GM23338 (cell line): ENCODE measurements at places on chromosomes 13 and 19.

DNA sequence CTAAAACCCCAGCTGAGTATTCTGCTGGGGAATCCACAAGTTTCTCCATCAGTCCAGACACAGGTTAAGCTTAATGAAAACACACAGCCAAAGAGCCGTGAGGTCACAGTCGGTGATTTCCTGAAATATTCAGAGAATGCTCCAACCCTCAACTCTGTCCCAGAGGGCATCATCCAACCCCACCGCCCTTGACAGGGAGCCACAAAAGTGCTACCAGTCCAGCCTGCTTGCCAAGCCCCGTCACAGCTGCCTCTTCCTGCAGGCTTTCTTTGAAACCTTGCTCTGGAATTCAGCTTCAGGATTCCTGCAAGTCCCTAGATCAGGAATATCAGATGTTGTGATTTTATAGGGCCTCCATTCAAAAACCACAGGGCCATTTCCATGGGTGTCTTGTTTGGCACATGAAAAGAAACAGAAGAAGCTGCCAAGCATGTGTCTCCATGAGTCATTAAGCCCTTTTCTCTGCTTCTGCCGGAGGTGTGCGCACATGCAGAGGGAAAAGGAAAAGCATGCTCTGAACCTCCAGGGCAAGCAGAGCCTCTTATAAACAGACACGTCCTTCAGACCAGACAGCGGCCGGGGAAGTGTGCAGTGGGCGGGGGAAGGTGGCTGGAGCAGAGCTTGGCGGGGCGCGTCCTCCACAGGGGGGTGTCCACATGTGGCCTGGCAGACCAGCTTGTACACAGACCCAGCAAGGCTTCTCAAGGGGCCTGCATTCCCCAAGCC, 164.7 kb downstream of the KATNAL1 start:
- DNase-seq = peak; percentile 28

DNA sequence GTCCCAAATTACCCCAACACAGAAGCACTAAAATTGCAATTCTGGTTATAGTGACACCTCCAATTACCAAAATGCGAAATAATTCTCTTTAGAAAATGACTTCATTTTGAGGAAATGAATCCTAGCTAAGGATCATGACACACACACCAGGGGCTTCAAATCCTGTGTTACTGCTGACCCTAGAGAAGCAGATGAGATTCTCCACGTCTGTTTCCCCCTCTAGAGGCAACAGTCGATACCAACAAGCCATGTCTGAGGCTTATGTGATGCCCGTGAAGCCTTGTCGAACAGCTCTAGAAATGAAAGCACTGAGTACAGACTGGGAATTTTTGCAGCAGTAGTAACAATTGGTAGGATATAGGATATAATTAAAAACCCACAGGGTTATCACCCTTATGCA, 153.6 kb upstream of the TMTC4 start:
- DNase-seq = peak; percentile 70

DNA sequence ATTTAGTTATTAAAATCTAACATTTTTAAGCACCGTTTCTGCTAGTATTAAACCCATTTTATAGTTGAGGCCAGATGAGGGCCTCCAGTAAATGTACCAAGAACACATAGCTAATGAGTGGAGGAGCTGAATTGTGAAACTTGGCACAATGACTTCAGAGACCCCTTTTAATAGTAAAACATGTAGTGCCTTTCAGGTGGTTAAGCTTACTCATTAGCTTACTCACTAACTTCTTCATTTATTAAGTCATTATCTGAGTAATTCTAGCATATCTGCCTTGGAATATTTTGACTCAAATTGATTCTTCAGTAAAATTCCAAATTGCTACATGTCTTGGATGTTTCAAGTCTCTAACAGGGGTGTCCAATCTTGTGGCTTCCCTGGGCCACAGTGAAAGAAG, 735.2 kb downstream of the LIG4 start:
- DNase-seq = no peak

GRCh38 chr13:99892196-99892613, 79.4 kb downstream of the ZIC5 start:
- DNase-seq = peak; percentile 87

DNA sequence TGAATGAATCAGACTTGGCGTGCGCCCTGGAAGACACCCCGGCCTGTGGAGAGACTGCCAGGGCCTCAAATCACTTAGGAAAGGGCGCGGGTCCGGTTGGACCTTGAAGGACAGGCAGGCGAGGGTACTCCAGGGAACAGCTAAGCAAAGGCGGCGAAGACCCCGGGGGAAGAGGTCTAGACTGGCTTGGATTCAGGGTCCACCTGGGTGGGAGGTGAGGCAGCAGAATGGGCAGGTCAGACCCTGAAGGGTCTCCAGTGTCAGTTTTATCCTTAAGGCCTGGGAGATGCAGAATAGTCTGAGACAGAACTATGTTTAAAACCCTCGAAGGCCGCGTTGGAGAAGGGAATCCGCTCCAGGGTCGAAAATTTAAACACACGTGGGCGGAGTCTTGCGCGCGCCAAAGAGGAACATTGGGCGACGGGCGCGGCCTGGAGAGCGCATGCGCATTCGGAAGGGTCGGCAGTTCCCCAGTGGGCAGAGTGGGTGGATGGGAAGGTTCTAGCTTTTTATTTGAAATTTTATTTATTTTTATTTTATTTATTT, 567 bp upstream of the SMG9 start:
- peak; percentile 61 for DNase-seq

GRCh38 chr19:4414800-4415321, 12.4 kb downstream of the CHAF1A start:
- DNase-seq = no peak

- no peak for DNase-seq
Observed at GRCh38 chr19:28934631-28935030, 278.3 kb downstream of the UQCRFS1 start.

DNA sequence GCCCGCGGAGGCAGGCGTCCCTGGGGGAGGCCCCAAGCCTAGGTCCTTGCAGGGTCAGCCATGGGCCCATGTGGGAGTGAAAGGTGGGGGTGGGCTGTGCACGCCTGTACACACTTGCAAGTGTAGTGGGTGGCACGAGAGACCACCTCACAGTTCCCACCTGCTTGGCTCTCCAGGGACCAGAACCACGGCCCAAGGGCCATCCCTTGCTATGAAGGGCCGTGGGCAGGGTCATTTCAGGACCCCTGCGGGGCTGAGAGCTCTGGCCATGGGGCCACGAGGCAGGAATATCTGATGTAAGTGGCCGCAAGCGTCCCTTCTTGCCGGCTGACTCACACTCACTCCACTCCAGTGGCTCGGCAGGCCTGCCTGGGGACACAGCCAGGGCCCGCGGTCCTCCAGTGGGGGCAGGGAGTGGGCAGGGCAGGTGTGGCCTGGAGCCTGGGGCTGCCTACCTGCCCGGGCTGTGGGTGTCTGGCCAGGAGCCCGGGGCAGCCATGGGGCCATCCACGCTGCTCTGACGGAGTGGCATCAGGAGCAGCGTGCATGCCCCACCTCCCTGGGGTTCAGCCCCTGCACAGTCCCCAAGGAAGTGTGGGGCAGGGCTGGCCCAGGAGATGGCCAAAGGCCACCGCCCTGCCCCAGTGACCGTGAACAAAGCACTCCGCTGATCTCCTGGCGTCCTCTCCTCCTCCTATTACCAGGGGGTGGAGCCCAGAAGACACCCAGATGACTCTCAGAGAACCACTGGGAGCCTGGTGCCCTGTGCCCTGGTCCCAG, 8.6 kb upstream of the MKNK2 start:
- DNase-seq = no peak

DNA sequence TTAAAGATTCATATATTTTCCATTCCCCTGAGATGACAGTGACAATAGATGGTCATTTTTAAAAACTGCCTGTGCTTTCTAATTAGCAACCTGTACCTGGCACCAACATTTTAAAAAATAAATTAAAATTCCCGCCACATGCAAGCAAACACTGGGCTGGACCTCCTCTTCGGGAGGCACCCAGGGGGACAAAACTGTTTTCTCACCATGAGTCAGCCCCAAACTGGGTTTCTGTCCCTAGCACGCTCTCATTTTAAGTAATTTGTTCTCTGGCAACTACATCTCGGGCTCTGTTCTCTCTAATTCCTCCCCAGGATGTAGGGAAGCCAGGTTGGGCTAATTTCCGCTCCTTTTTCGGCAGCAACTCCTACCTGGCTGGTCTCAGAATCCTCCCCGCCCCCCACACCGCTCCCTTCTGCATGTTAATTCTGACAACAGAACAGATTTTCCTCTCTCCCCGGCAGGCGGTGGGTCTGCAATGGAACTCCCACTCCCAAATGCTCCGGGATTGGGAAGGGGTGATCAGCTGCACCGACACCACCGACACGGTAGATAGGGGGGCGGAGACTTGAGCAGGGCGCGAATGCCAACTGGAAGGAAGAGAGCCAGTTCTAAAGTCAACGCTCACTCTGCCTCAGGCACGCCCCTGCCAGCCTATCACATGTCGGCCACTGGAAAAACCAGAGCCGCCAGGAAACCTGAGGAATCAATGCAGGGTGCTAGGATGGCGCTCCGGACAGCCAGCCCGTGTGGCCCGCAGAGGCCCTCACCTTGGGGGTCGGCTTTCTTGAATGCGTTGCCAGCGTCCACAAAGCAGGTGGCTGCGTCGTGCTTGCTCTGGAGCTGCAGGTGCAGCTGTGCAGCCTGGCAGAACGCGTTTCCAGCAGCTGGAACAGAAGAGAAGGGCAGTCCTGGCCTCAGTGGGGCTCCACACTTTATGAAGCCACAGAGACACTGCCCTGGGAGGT, 14.7 kb downstream of the NAPA start:
- peak; percentile 71 for DNase-seq

DNA sequence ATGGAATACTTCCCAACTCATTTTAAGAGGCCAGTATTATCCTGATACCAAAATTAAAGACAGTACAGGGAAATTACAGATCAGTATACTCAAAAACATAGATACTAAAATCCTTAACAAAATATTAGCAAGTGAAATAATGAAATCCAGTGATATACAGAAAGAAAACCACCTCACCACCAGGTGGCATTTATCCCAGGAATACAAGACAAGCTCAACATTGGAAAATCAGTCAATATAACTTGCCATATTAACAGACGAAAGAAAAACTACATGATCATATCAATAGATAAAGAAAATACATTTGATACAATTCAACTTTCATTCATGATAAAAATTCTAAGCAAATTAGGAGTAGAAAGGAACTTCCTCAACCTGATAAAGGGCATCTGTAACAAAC, 6.7 kb upstream of the GNA15 start:
- DNase-seq = peak; percentile 55

GRCh38 chr13:107462501-107462900, 752.8 kb downstream of the LIG4 start:
- DNase-seq = no peak

- DNase-seq = no peak
Observed at GRCh38 chr19:7558667-7559066, 23.1 kb downstream of the PNPLA6 start.

DNA sequence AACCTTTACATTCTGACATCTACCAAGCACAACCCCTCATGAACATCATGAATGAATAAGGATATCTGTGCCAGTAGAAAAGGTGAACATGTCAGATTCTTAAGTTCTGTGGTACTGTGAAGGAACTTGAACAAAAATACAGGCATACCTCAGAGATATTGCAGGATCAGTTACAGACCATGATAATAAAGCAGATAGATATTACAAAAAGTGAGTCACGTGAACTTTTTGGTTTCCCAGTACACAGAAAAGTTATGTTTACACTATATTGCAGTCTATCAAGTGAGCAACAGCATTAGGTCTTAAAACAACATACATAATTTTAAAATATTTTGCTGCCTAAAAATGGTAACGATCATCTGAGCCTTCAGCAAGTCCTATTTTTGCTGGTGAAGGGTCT, 101.2 kb downstream of the DIAPH3 start:
- no peak for DNase-seq

DNA sequence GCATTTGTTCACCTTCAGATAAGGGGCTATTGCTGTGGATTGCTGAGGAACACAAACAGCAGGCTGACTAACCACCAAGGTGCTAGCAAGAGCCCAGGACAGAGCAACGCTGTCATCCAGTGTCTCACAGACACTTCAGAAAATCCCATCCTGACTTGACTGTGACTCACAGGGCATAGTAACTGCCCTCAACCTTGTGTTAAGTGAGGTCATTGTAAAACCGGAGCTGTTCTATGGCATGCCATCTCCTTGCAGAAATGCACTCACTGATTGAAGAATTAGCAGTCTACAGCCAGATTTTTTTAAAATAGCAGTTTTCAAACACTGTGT, 51.1 kb downstream of the TNFRSF19 start:
- no peak for DNase-seq

DNA sequence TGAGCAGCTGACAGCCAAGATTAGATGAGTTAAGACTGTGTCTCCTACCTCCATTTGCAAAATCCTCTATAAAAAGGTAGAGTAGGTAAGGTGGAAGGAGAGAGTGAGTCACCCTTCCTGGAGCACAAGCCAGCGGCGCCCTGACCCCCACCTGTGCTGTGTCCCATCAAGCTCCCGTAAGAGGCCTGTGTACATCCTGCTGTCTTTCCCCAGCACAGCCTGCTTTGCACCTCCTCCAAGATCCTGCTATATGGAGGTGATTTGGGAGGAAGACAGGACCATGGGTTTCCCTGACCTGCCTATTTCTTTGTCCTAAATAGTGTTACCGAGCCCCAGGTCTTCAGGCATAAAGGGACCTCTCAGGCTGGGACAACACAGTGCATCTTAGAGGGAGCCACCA, 62.3 kb upstream of the UQCRFS1 start:
- no peak for DNase-seq

DNA sequence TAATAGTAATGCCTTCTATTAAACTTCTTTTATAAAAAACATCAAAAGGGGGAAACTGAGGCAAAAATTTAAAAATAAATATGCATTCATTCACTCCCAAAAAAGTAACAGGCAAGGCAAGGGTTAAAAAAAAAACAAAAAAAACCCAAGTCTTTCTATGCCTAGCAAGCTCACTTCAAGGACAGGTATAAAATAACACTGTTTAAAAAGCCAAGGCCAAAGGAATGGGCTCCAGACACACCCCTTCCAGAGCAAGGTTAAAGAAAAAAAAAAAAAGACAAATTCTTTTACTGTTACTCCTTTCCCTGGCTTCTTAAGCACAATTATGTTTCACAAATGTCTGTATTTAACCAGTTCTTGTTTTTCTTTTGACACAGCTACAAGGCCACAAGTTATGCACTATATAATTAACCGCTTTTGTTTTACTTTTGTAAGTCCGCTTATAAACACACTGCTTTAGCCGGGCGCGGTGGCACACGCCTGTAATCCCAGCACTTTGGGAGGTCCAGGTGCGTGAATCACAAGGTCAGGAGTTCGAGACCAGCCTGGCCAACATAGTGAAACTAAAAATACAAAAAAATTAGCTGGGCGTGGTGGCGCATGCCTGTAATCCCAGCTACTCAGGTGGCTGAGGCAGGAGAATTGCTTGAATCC, 3.6 kb downstream of the SIGLEC11 start:
- no peak for DNase-seq

DNA sequence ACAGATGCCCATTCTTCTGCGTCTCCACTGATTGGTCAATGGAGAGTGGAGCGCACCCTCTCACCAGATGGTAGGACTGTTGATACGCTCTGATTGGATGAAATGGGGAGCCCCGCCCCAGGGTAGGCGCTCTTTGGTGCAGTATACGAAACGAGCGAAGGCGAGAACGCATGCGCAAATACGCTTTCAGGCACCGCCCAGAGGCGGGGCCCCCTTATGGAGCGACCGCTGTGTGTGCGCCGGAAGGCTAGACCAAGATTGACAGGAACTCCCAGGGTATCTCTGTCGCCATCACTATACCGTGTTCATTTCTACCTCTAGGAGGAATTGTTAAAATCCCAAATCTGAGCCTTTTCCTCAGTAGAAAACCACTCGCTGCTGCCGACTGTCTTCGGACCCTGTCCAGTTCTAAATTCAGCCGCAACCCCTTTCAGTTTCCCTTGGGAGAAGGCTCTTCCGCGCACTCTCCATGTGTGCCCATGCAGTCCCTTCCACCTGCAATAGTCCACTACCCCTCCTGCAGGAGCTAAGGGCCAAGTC, 720 bp upstream of the HNRNPL start:
- DNase-seq = no peak
